Activated CD4-positive, alpha-beta T cell treated with anti-CD3 and anti-CD28 coated beads, Interleukin-2, Interleukin-4, amounts not matched to agents 100 ng/mL and 50 ng/mL, durations not matched to agents 16 hours and 8 hours (primary cell): ENCODE measurements at places on chromosomes 11 and 22.

DNA sequence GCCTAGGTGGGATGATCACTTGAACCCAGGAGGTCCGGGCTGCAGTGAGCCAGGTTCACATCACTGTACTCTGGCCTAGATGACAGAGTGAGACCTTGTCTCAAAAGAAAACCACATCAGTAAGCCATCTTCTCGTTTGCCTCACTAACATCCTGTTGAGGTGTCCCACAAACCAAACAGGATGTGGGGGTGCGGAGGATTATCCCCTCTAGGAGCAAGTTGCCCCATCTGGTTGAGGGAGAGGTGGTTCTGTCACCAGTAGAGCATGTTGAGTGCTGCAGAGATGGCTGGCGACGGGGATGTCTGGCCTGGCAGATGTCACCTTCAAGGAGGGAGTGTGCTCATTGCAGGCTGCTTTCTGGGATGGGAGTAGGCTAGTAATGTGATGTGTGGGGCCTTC is 72.4 kb downstream of the ZNRF3 start:
- DNase-seq, result peak; percentile 90

- DNase-seq, result no peak
Observed at GRCh38 chr11:32792111-32792947, 2.1 kb downstream of the CCDC73 start.

DNA sequence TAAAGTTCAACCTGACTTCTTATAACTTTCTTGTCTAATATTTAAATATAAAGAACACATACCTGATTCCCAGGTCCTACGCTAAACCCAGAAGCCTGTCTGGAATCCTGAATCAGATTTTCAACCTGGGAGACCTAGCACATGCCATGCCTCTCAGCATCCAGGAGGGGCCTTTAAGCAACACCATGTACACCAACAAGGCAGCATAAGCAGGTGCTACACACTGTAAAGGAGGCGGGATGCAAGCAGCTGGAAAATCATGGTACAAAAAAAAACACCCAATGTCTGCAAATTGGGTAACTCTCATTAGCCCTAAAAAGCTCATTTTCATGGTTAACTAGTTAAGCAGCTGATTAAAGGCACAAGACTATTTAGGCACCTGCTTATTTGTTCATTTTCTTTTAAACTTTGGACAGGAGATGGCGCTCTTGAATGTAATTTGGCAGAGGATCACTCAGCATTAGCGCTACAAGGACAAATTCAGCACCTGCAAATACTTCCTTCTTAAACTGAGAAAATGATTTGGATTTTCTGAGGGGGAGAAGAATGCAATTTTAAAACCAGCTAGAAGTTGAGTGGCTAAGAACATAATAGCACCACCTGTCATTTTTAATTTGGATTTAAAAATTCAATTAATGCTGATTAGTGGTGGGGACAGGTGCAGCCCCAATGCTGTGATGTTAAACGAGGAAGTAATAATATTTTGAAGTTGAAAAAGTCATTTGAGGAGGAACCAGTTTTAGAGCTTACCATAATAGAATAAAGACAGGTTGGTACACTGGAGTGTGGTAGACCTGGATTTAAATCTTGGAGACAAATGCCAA is 104.0 kb downstream of the FAR1 start:
- peak; percentile 56 for DNase-seq

DNA sequence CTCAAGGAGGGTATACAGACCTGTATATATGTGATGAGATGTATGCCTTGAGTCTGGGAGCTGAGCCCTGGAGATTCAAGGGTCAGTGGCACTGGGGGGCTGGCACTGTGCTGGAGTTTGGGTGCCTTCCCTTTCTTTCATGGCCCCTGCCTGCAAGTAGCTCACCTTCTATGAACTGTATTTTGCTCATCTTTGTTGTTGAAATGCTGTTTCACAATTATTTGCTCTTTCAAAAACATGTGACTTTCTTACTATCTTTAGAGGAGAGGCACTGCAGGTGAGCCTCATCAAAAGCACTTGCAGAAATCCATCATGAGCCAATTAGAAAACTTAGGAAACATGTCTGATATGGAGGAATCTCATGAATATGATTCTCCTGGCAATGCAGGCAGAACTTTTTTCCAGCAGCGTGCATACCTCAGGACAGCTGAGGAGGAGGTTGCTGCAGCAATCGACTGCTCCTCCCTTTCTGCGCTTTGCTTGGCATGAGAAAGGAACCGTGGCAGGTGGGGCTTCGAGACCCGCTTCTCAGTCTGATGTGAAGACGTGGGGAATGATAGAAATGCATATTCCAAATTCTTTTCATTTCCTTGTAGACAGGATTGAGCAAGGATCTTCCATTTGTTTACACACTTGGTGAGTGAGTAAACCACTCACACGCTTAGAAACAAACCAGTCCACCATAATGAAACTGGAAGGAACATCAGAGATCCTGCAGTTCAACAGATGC is 178.4 kb upstream of the E2F8 start:
- DNase-seq, result no peak

GRCh38 chr22:37608477-37609239 is at the start of gene GGA1:
Gene GGA1 (plus strand): TSS chr22:37608834. CDS start chr22:37608861, 27 bp downstream.
- peak; percentile 97 for DNase-seq

- no peak for DNase-seq
Observed at GRCh38 chr11:34866375-34866774, 49.8 kb downstream of the APIP start.

DNA sequence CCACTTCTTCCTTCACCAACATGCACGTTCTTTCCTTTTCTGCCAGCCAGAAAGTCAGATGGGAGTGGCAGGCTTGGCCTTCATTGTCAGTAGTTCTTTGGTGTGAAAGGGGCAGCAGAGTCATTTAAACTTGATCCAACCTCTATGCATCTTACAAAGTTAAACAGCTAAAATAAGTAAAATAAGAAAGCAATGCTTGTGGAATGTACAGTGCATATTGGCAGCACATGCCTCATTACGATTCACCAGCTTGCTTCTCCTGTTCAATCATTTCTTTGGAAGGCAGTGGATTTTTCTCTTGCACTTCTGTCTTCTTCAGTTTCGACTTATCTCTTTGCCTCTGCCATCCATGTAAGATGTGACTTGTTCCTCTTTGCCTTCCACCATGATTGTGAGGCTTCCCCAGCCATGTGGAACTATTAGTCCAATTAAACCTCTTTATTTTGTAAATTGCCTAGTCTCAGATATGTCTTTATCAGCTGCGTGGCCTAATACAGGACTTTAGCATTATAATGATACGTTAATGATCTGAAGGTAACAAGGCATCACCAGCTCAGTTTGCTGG is 14.8 kb downstream of the LGALS12 start:
- DNase-seq, result no peak

DNA sequence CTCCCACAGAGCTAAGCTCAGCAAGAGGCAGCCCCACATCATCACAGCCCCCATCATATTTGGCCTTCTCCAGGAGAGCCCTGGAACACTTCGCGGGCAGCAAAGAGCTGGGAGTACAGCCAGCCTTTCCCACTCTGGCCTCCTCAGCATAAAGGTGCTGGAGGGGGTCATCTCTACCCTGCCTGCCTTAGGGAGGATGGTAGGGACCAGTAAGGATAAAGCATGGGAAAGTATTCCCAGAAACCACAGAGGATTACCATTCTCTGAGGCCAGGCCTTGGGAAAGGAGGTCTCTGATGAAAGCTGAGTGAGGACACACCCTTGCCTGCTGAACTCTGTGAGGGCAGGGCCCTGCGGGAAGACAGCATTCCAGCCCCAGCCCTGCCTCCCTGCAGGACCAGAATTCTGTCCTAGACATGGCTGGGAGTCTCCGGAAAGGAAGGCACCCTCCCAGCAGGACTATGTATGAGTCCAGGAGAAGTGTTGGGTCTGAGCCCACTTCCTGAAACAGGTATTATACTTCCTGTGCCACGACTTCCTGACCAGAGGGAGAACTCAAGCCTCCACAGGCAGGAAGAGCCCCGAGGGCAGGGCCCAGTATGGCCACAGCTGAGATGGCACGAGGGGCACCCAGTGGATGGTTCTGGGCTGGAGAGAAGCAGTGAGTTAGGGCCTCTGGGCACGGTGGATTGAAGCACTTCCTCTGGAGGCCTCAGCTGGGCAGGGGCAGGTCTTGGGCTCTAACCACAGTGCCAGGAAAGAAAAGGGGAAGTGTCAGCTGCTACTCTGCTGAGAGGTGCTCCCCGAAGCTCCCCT is 12.9 kb upstream of the CASTOR1 start:
- DNase-seq, result no peak

GRCh38 chr11:32893343-32894148 is 935 bp downstream of the QSER1 start:
- DNase-seq, result peak; percentile 30

GRCh38 chr11:72236083-72236697 is 7.8 kb downstream of the PHOX2A start:
- no peak for DNase-seq

GRCh38 chr11:17389957-17390649 is 1.6 kb upstream of the KCNJ11 start:
- DNase-seq, result no peak

GRCh38 chr22:18069041-18069440 is 8.7 kb upstream of the PEX26 start:
- DNase-seq, result no peak

DNA sequence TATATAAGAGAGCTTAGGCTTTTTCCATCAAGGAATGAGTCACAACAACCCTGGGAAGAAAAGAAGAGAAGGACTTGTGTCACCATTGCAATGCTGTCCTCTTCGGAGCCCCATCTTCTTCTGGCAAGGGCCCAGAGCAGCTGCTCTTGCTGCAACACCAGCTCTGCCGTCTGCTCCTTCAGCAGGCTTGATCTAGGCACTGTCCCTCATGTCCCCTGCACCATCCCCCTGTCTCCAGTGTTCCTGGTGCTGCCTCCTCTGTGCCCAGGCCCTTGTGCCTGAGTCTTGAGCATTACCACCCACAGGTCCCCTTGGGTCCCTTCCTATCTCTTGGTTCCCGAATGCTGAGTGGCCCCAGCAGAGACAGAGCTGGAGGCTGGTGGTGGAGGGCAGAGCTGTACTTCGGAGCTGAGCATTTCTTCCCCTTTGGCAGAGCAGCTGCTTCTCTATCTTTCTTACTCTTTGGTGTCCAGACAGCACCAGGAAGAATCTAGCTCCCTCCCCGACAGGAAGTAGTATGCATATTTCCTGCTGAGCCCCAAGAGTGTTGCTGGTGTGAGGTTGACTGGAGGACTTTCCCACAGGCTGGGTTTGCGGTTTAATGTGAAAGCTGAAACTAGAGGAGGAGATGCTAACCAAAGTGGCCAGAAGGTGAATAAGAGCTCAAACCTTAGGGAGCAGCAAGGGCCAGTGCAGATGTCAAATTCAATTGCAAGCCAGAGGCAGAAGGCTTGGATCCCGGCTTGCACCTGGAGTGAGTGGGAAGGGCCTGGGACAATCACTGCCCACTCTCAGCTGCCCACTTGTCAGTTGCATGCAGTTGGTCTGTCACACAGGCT is 27.8 kb downstream of the WEE1 start:
- DNase-seq, result peak; percentile 91

- peak; percentile 22 for DNase-seq
Observed at GRCh38 chr11:57566905-57567514, 462 bp downstream of the UBE2L6 start.

- peak; percentile 82 for DNase-seq
Observed at GRCh38 chr11:67356864-67357561, 3.7 kb upstream of the POLD4 start.
